Sigmoid colon (tissue), 7 donors: ENCODE measurements at places on chromosomes 12 and 14. TPM values are rescaled to one million over a fixed set of nuclear protein-coding genes. Genes with fewer than 3 reads are reported as not detected.

The TRMT61A gene
- total RNA-seq: 27.2 TPM

The AQP2 gene
- total RNA-seq: not detected

The TMEM229B gene
- total RNA-seq: 6.1 TPM

The KLHDC1 gene
- 19.1 TPM for total RNA-seq

The FANCM gene
- total RNA-seq: 3.7 TPM

The SAMD15 gene
- 0.55 TPM for total RNA-seq

The PTPRR gene
- 4.2 TPM for total RNA-seq

GRCh38 chr12:77401770-77402081 lies 336.4 kb upstream of the E2F7 start:
- H3K4me1 ChIP-seq: no peaks in the 10 kb centered on the region
- no peaks in the 10 kb centered on the region for H3K27me3 ChIP-seq
- no peaks in the 10 kb centered on the region for H3K36me3 ChIP-seq
- no peak overlapping the region for H3K4me3 ChIP-seq
- DNase-seq: no peak

DNA sequence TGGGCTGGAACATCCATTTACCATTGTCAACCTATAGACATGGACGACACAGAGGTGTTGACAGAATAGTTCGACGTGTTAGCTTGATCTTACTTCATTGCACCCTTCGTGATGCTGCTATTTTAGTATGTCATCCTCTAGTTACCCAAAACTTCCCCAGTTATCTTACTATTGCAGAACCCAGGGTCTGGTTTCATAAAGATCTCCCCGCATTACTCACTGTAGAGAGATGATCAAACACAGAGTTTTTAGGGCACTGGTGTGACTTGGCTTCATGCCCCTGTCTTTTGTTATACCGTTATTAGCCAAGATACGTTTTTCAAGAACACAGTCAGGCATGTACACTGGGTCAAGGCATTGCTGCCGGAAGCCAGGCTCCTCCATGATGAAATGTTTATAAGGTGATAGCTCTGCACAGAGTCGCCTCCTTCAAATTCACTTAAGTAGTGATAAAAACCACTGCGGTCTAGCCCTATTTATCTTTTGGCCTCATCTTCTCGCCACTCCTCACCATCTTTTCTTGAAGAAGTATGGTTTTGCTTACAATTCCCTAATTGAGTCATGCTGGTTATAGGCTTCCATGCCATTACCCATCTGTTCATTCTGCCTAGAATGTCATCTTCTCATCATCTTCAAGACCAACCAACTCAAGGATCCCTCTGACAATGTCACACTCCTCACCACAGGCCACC lies 1127.9 kb downstream of the VRK1 start:
- no peak overlapping the region for H3K4me3 ChIP-seq
- DNase-seq: no peak
- H3K27ac ChIP-seq: no peak overlapping the region
- H3K27me3 ChIP-seq: no peaks in the 10 kb centered on the region
- H3K36me3 ChIP-seq: no peaks in the 10 kb centered on the region

GRCh38 chr12:92144631-92145480 lies 790 bp downstream of the BTG1 start:
- no peaks in the 10 kb centered on the region for H3K36me3 ChIP-seq
- peak overlapping the region; percentile 99 for H3K27ac ChIP-seq
- H3K27me3 ChIP-seq: no peaks in the 10 kb centered on the region
- H3K4me1 ChIP-seq: no peaks in the 10 kb centered on the region
- peak overlapping the region; percentile 90 for H3K4me3 ChIP-seq

DNA sequence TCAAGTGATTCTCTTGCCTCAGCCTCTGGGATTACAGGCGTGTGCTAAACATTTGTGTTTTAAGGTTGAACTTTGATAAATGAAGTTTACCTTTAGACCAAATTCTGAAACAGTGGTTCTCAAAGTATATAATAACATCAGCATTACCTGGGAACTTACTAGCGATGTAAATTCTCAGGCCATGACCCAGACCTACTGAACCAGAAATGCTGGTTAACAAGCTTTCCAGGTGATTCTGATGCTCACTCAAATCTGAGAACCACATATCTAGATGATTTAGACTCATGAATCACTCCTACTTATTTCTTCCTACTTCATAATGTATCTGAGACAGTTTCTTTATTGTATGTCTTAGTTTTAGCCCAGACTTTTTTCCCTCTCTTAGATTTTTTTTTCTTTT lies 43.6 kb downstream of the RAD51B start:
- no peaks in the 10 kb centered on the region for H3K4me1 ChIP-seq
- no peak for DNase-seq
- no peaks in the 10 kb centered on the region for H3K27me3 ChIP-seq
- no peak overlapping the region for H3K4me3 ChIP-seq
- H3K36me3 ChIP-seq: no peaks in the 10 kb centered on the region
